ENCODE measurements at places on chromosomes 7 and 10.
A peak's percentile ranks its signal among the peaks of the same experiment; 100 is the strongest.

DNA sequence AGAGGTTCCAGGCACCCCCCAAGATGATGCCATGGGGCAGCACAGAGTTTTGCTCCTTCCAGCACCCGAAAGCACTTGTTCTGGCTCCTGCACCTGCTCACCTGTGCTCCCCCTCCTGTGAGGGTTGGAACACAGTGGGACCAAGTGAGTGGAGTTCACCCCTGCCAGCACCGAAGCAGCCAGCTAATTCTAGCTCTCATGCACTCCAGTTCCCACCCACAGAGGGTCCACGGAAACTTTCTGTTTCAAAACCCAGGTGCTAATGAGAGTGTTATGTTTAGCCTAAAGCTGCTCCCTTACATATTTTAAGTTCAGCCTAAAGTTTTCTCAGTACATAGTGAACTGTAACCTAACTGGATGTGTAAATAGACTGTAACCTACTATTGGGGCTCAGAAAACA, 42.6 kb upstream of the SLC35G1 start:
- no peak for DNase-seq

- peak; percentile 60 for DNase-seq
Observed at GRCh38 chr7:43108255-43109011, 4.0 kb upstream of the HECW1 start.

DNA sequence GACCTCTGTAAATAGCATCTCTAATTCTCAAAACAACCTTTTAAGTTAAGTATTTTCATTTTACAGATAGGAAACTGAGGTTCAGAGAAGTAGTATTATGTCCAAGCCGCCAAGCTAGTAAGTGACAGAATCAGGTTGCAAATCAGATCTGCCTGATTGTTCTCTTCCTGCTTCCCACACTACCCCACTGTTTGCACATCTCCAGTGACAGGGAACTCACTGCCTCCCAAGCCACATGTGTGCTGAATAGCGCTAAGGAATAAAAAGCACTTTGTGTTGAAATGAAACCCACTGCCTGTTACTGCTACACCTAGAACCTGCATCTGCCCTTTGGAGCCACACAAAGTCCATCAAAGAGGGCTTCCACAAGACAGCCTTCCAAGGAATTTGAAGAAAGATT, 45.1 kb upstream of the WDR11 start:
- DNase-seq: no peak

DNA sequence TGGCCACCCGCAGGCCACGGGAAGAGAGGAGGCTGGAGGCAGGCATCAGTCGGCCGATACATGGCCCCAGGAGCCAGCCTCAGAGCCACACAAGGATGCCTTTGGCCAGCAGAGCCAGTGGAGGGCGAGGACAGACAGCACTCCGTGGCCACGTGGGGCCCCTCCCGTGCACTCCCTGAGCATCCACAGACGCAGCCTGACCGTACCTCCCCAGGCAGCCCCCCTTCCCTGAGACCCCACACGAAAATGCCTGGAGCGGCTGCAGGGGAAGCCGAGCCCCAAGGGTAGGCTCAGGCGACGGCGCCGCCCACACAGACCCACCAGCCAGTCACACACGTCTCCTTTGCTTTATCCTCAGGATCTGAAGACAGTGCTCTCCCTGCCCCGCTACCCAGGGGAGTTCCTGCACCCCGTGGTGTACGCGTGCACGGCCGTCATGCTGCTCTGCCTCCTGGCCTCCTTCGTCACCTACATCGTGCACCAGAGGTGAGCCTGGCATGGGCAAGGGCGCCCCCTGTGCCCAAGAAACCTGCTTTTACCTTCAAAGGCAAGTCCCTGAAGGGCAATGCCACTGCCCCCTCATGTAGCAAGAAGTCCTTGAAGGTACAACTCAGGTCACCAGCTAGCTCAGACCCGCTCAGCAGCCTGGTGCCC, 9.0 kb downstream of the ADGRA1 start:
- DNase-seq: no peak

DNA sequence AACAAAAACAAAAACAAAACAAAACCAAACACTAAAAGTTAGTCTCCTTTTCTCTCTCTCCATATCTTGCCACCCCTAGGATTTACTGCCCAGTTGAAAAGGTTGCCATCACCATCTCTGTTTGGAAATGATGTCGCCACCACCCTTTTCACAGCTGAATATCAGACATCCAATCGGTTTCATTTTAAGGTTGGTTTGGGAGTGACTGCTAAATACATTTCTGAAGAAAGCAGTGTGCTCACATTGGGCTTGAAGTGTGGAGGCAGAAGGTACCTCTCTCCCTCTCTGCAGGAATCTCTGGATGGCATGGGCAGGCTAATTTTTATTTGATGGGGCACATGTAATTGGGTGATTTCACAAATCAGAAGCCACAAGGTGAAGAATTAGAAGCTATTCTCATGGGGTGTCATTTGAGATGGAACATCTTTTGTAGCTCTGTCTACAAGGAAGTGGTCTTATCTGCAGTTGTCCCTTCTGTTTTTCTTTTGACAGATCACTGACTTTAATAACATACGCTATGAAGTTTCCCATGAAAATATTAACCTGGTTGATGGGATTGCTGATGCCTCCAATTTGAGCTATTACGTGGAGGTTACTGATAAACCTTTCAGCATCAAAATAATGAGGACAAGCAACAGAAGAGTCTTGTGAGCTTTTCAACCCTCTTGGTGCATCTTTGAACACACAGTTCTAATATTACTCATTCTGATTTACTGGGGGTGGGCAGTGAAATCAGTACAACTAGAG, 20.1 kb downstream of the MGAM2 start:
- no peak for DNase-seq

- no peak for DNase-seq
Observed at GRCh38 chr10:37721100-37721499, 136.3 kb downstream of the ZNF248 start.

- no peak for DNase-seq
Observed at GRCh38 chr10:79416578-79417255, 28.7 kb downstream of the ZCCHC24 start.

- no peak for DNase-seq
Observed at GRCh38 chr7:114788706-114789105, 133.2 kb upstream of the MDFIC start.

All from left hindlimb (tissue), 1 donor.